ENCODE measurements at places on chromosomes 3 and 15.
A peak's percentile ranks its signal among the peaks of the same experiment; 100 is the strongest.

DNA sequence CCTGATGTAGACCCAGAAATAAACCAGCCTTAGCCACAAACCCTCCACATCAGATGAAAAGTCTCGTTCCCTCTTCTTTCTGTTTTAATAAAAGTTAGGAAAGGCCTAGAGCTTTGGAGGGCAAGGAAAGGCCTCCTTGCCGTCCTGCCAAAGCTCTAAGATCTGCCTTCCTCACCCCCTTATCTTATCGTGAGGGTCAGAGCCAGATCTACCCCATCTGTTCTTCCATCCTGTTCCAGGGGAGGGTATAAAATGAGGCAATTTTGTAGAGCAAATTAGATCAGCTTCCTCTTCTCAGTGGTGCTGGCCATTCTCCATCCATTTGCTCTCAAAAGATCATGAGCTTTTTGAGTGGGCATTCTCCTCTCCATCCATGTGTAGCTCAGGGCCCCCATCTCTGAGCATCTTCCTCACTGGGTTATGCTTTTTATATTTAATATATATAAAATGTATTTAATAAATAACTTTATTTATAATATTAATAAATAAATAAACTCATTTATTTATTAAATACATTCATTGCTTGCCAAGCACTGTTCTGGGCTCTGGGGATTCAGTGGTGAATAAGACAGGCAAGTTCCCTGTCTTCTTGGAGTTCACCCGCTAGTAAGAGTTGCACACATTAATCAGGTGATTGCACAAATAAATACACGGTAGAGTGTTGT lies 2.0 kb upstream of the SLC24A1 start:
- no peak for DNase-seq

DNA sequence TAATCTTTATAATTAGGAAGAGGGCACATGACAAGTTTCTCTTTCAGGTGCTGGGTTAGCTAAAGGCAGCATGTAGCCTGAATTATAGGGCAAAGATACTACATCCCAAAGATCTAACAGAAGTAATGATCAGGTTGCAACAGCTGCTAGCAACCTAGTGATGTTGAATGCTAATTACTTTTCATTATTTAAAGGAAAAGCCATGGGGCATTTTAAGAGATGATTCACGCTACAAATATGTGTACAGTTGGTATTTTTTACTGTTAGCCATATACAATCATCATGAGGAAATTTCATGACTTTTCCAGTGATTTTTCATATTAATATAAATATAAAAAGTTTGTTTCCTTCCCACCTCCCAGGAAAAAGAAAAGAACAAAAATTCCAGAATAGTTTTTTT lies 43.0 kb downstream of the NEK10 start:
- DNase-seq, result no peak

- DNase-seq, result no peak
Observed at GRCh38 chr3:157066335-157067098, 93.4 kb downstream of the CCNL1 start.

DNA sequence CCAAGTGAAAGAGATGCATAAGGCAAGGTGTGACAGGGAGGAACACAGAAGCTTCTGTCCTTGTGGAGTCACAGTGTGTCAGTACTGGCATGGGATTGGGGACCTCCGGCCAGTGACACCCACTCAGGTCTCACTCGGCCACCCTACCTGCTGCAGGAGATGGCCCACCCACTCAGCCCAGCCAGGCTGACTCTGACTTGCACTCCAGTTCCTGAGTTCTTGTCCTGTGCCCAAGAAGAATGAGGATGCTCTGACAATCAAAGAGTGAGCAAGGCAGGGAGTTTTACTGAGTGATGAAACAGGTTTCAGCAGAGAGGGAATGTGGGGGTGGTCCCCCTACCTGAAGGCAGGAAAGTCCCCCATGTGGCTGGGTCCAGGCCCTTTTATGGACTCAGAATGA lies 50.9 kb downstream of the PCNP start:
- DNase-seq, result no peak

GRCh38 chr3:143070977-143071551 lies 48.5 kb upstream of the CHST2 start:
- DNase-seq, result no peak

GRCh38 chr15:80567721-80568157 lies 127.4 kb upstream of the ABHD17C start:
- DNase-seq, result no peak

DNA sequence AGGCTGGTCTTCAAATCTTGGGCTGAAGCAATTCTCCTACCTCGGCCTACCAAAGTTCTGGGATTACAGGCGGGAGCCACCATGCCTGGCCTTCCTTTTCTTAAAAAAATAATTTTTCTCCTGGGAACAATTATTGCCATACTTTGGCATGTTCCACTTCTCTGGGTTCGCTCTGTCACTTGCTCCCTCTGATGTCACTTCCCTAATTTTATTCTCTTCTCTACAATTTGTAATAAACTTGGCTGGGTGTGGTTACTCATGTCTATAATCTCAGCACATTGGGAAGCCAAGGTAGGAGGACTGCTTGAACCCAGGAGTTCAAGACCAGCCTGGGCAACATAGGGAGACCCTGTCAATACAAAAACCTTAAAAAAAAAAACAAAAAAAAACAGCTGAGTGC lies 6.1 kb upstream of the IMPDH2 start:
- DNase-seq, result no peak

- DNase-seq, result no peak
Observed at GRCh38 chr15:83720468-83720867, 66.5 kb downstream of the ADAMTSL3 start.

- no peak for DNase-seq
Observed at GRCh38 chr3:25495304-25495703, 67.2 kb downstream of the RARB start.

GRCh38 chr3:77321646-77322045 lies 281.7 kb downstream of the ROBO2 start:
- no peak for DNase-seq

GRCh38 chr3:29936054-29936453 lies 655.2 kb downstream of the RBMS3 start:
- DNase-seq, result no peak

DNA sequence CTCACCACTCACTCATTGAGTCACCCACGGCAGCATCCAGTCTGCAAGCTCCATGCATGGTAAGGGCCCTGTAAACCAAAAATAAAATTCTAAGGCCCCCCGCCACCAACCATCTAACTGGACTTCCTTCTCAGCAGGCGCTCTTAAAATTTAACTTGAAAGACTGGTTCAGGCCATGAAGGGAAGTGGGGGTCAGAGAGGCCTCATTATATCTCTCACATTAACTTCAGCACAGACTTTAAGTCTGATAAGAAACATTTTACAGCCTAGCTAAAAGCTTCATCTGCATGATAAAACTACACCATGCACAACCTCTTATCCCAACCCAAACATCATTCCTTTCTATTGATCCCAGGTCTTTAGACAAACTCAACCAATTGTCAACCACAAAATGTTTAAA lies 38.5 kb downstream of the FBLN2 start:
- no peak for DNase-seq

GRCh38 chr15:47384341-47384740 lies 333.0 kb upstream of the SEMA6D start:
- no peak for DNase-seq

GRCh38 chr3:27568393-27568792 lies 84.2 kb upstream of the SLC4A7 start:
- DNase-seq, result peak; percentile 31

DNA sequence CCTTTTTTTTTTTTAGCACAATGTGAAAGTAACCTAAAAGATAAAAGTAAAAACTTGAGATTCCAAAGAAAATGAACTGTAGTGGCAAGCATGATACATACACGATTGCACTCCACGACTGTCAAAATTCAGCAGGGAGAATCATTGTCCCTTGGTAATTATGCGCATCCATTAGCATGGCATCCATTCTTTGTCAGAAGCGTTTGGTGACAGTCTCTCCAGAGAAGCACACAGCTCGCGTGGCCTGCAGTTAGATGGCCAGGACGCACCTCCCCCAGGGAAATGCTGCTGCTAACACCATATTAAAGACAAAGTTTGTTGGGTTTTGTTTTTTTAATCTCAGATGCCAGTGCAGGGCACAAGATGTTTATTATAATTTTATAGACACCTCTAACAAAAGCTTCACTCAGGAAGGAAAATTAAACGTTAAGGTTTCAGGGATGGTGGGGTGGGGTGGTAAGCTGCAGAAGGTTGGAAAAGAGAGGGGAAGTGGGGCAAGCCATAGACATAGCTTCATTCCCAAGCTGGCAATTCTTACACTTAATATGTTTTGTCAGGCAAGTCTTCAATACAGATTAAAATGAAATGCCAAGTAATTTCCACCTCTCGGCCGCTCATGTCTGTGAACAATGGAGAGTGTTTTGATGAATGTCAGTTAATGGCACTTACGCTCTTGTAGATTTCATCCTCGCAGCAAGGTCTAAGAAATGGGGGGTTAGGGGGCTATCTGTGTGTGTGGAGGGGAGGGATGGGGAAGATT lies 142.8 kb upstream of the TOPAZ1 start:
- no peak for DNase-seq

GRCh38 chr15:40974879-40975278 lies 21.6 kb downstream of the CHAC1 start:
- no peak for DNase-seq

DNA sequence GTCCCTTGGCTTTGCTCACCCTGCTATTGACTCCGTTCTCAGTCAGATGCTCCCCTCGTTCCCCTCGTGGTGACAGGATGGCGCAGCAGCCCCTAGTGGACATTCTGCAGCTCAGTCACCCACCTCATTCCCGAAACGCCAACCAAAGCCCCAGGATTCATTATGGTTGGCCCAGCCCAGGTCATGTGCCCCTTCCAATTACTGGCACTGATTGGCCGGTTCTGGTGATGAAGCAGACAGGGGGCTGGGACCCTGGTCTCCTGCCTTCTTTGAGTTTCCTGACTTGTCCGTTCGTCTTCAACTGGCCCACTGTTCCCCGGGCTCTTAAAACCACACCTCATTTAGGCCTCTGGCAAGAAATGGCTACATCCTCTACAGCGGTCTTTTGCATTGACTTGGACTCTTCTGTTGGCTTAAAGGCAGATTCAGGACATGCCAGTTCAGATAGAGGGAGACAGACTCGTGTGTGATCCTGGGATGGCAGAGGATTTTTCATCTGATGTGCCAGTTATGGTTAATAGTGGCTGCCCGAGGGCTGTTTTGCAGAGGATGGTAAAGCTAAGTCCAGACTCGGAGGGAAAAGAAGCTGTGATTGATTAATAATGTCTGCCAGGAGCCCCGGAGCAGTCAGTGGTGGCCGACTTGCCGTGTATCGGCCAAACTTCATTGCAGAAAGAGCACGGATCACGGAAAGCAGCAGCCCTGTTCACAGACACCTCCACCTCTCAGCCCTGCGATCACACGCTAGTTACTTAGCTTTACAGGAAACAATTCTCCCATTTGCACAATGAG lies 37.8 kb downstream of the LSM3 start:
- peak; percentile 7 for DNase-seq

- no peak for DNase-seq
Observed at GRCh38 chr3:150059729-150060128, 89.0 kb upstream of the PFN2 start.

GRCh38 chr3:66409771-66410754 lies 90.8 kb downstream of the LRIG1 start:
- DNase-seq, result no peak

DNA sequence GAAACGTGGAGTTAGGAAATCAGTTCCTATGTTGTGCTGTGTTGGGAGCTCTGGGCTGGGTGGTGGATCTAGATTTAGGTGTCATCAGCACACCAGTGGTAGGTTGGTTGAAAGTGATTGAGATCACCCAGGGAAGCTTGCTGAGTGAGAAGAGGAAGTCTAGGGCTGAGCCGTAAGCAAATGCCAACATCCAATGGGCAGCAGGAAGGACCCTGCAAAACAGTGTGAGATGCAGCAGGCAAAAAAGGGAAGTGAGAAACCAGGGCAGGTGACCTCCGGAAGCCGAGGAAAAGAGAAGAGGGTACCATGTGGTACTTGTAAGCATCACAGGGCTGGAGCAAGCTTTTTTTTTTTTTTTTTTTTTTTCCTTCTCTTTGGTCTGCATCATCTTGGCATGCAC lies 15.9 kb upstream of the COPG1 start:
- no peak for DNase-seq

- DNase-seq, result no peak
Observed at GRCh38 chr3:125194849-125195601, 17.5 kb downstream of the SLC12A8 start.

DNA sequence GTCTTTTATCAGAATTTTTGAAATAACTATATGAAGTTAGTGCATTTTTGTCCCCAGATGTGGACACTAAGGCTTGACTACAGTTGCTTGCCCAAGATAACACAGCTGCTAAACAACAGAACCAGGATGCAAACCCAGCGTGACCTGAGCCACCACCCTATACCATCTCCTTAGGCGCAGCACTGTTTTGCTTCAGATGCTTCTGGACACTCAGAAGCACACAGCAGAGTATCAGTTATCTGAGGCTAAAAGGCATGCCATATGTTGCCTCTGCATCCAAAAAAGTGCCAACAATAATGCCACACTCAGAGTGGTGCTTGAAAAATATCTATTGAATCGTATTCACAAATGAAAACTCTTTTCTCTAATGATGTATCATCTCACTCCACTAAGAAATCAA lies 24.5 kb downstream of the KCNMB2 start:
- no peak for DNase-seq

DNA sequence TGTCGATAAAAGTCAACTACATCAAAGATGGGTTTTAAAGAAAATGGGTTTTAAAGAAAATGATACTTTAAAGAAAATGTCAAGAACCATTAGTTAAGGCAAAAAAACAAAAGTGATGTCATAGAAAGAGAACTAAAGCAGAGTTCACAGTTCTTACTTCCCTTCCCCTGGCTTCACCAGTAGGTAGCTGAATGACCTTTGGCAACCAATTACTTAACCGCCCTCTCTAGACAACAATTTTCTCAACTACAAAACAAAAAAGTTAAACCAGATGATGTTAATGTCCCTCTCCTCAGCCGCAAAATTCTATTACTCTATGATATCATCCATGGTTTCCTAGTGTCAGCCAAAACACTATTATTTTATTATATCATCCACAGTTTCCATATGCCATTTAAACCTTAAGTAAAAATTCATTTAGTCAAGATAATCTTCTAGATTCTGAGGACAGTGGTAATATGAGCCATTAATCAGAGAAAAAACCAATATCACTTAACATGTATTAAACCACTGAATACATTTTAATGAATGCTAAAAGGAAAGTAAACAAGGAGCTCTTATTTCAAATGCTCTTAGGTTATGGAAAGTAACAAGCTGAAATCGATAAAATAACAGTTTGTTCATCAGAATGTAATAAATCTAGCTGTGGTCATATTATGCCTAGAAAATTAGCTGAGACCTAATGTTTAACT lies 13.1 kb downstream of the RYK start:
- DNase-seq, result no peak

Data from cerebellar nuclear complex (tissue), 1 donor.